Activated CD8-positive, alpha-beta T cell treated with anti-CD3 and anti-CD28 coated beads, Interleukin-2, amount 10 ng/mL, durations not matched to agents 7 days and 5 days (primary cell): ENCODE measurements at places on chromosomes 6 and 20. TPM values are rescaled to one million over a fixed set of nuclear protein-coding genes. Genes with fewer than 3 reads are reported as not detected.

Gene TGM3
- not detected for total RNA-seq

Gene CLIC5
- total RNA-seq, result 2.2 TPM

Gene GABRR1
- total RNA-seq, result not detected

Gene EEF1A2
- total RNA-seq, result not detected

Gene SNPH
- total RNA-seq, result 6.5 TPM

Gene ZNFX1
- total RNA-seq, result 54.2 TPM

Gene PCED1A
- 17.9 TPM for total RNA-seq

Gene PPP1R3G
- 0.11 TPM for total RNA-seq

Gene THEMIS
- 144 TPM for total RNA-seq

Gene LAMA2
- total RNA-seq, result not detected

Gene FAM83C
- total RNA-seq, result not detected

DNA sequence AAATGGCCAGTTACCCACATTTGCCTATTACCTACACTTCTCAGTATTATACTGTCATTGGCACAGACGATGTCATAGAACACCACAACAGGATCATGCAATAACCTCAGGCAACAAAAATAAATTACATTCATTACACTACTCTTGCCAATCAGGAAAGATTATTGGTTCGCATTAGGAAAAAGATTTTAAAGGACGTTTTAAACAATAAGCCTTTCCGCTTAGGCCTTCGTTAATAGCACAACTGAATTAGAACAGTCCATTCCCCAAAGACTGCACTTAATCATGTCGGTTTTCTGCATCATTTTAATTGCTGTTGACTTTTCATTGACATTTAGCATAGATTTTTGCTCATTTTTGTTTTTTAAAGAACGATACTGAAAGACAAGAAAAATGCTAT lies 912 bp upstream of the SENP6 start:
- no peak for DNase-seq

DNA sequence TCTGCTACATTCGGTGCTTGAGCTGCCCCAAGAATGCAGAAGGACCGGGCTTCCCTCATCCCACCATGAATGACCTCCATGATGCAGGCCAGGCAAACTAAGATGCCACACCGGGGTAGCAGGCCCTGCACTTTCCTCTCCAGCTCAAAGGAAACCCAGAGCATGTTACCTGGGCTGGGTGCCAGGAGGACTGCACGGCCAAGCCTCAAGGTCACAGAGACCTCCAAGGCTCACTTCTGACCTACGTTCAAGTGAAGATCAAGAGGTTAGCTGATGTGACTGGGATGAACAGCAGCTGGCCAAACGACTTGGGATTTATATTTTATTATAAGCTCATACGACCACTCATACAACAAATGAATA lies 501.8 kb downstream of the CD83 start:
- DNase-seq, result no peak

- no peak for DNase-seq
These were observed 16.0 kb downstream of the UQCC1 start for GRCh38 chr20:35395728-35396127.

DNA sequence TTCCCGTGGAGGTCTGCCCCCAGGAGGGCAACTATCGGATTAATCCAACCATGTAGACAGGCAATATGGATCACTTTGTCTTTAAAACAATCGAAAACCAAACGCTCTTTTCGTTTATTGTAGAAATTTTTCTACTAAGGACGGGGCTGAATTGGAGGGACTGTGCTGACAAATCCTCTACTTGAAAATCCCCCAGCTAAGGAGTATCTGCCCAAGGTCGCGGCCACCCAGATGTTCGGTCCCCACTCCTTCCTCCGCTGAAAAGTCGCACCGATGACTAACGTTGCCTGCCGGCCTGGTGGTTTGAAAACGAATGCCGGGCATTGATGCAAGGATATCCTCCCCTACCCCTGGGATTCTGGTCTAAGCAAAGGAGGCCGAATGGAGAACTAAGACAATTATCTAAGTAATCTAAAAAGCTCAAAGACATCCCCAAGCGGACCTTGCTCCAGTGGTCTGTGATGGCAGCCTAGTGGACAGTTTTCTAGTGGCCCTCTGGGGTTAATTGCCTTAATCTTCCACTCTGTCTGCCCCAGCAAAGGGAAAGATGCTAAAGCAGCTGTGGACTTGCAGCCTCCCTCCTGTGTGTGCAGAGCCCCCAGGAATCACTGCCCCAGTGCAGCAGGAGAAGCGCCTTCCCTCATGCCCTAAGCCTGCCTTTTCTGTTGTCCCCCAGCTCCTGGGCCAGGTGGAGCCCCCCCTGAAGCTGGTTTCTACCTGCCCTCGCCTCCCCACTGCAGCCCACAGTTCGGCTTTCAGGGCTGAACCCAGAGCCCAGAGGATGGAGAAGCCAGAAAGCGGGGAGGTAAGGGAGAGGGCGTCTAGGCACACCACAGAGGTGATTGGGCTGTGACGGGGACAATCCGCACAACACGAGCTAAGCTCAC lies 3.6 kb upstream of the FOXC1 start:
- DNase-seq, result no peak

GRCh38 chr6:113645986-113646385 lies 211.2 kb upstream of the MARCKS start:
- DNase-seq, result no peak

GRCh38 chr6:7261852-7262461 lies 51.0 kb downstream of the SSR1 start:
- DNase-seq, result no peak

DNA sequence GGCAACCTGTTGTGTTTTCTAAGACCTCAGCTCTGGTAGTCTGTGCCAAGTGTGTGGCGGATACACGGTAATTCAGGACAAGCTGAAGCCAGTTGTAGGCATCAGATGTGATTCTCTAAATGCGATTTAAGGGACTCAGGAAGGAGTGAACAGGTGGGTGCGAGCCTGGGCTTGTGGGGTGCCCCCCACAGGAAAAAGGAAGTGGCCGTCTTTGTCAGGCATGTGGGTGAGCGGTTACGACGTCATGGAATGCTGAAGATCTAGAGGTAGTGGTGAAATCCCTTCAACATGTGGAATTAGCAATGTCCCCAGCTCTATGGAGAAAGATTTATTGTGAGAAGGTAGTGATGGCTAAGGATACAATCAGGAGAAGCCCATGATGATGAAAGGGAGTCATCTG lies 95.1 kb upstream of the EXOC2 start:
- DNase-seq, result peak; percentile 68

- DNase-seq, result peak; percentile 16
These were observed 4.2 kb upstream of the ZDHHC14 start for GRCh38 chr6:157376706-157377230.

GRCh38 chr6:159435701-159436100 lies 257.3 kb downstream of the SOD2 start:
- DNase-seq, result no peak

- DNase-seq, result no peak
These were observed 489 bp downstream of the TBX18 start for GRCh38 chr6:84763886-84764331.

DNA sequence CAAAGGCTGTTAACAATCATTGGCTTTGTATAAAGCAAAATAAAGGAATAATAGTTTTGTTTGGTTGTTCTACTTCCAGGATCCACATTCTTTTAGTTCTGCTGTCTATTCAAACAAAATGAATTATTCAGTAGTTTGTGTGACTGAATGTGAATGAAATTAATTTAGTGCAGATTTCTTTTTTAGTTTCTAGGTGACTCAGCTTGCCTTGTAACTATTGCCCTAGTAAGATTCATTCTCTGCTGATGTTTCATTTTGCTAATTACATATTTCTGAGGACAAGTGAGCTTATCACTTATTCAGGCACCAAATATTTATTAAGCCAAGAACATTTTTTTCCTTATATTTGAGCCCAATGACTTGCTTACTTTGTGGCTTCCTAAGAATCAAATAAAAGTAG lies 46.5 kb upstream of the RIPOR2 start:
- no peak for DNase-seq

DNA sequence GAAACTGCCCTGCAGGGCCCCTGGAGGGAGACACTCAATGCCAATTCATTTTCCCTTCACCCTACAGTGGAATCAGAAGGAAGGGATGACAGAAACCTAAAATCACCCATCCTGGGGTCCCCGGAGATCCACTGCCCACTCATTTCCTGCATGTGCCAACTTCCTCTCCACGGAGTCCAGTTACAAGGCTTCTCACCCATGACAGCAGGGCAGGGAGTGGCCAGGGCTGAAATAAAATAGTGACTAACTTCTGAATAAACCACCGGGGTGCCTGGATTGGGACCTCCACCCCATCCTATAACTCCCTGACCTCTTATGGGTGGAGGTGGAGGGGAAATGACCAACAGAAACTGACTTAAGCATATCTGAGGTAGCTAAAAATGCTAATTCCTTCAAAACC lies 362.3 kb downstream of the MAFB start:
- DNase-seq, result no peak

- DNase-seq, result no peak
These were observed 56.9 kb upstream of the FOXP4 start for GRCh38 chr6:41489120-41489851.

DNA sequence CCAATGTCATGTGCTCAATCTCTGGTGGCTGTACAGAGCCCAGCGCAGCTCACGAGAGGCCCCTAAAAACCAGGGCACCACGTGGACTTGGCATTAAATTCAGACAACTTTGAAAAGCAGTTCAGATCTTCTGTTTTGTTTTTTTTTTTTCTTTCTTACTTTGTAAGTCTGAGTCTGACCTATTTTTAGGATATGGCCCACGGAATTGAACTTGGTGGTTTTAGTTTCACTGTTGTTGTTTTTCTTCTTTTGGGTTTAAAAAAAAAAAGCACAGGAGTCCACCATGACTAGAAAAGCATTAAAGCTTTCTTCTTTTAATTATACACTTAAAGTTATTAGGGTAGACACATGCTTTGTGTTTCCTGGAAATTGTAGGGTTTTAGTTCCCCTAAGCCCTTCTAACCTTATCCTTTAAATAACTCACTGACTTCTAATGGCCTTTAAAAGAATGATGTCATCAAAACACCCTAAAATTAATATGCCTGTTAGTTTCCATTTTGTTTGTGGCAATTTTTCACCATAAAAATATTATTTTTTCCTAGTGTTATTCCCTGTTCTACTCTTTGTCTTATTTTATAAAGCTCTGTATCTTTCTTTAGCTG lies 48.5 kb upstream of the CCN2 start:
- DNase-seq, result no peak

- DNase-seq, result no peak
These were observed 595.9 kb upstream of the CHD6 start for GRCh38 chr20:42214074-42214473.

DNA sequence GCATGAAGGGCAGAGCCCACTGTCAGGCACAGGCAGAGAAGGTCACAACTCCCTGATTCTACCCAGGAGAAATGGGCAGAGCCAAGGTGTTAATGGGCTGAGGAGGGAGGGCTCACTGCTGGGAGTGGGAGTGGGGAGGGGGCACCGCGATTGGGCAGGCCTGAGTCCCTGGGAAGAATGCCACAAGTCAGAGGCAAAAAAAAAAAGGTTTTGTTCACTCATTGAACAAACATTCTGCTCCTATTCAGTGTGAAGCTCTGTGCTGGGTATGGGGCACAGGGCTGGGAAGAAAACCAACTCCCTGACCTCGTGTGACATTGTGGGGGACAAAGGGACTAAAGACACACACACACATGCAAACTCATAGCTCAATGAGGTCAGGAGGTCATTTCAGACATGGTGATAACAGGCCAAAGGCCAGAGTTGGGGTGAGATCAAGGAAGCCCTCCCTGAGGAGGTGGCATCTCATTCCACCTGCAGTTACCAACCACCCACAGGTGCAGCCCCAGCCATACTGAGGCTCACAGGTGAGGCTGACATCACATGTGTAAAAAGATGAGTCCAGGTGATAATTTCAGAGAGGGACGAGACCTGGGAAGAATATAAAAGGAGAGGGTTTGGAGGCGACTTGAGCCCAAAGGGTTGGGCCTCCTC lies 3.2 kb upstream of the PMEPA1 start:
- DNase-seq, result no peak

- DNase-seq, result no peak
These were observed 526.0 kb upstream of the SOX4 start for GRCh38 chr6:21067521-21067920.

- no peak for DNase-seq
These were observed 154.7 kb downstream of the ARHGAP18 start for GRCh38 chr6:129555206-129555832.

- no peak for DNase-seq
These were observed 9.6 kb upstream of the MANBAL start for GRCh38 chr20:37279820-37280219.

- no peak for DNase-seq
These were observed 22.3 kb downstream of the RPRD1B start for GRCh38 chr20:38055848-38056247.

GRCh38 chr6:146957181-146958093 lies 246.8 kb upstream of the STXBP5 start:
- DNase-seq, result no peak
